ENCODE measurements at places on chromosomes 6 and 20.

- no peak for DNase-seq
Observed at GRCh38 chr20:41432746-41433145, 66.1 kb upstream of the EMILIN3 start.

GRCh38 chr6:163023700-163024099, 295.9 kb downstream of the PACRG start:
- no peak for DNase-seq

DNA sequence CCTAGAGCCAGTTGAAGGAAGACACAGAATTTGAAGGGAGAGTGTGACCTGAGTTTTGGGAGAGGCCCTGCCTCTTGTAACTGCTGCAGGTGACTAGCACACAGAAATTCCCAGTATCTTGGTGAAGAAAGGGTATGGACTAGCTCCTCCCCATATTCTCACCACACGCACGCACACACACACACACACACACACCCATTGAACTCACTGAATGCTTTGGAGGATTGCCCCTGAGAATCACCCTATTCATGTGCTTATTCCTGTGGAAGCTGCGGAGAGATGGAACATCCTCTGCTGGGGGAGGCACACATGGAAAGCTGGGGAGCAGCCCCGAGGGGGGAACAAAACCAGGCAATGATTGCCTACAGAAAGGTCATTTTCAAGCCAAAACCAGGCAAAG, 6.2 kb upstream of the LMBRD1 start:
- no peak for DNase-seq

DNA sequence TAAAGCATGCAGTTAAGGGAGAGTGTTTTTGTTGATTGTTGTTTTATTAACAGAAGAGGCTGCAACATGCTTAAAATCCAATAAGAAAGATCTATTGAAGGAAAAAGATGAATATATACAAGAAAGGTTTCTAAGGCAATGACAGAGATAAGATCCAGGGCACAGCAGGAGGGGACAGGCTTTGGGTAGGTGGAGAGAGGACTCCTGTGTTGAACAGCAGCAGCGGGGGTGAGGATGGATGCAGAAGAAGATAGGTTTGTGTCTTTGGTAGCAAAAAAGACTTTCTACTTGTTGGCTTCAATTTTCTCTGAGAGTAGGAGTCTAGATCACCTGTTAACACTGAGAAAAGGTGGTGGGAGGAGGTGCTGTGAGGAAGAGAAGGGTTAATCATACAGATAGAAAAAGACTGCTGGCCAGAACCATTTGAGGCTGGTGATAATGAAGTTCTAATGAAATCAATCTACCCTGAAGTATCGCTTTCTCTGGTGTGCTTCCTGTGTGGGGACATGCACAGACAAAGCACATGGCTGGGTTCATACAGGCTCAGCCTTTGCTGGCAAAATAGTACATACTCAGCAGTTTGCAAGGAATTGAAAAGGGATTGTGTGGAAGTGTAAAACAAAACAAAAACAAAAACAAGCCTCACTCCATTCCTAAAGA, 17.2 kb upstream of the DST start:
- peak; percentile 6 for DNase-seq

GRCh38 chr6:10882657-10883171, 873 bp upstream of the GCM2 start:
- no peak for DNase-seq

GRCh38 chr6:18347021-18347577, 40.1 kb upstream of the RNF144B start:
- DNase-seq = no peak

- no peak for DNase-seq
Observed at GRCh38 chr20:4457566-4458543, 263.9 kb upstream of the PRND start.

DNA sequence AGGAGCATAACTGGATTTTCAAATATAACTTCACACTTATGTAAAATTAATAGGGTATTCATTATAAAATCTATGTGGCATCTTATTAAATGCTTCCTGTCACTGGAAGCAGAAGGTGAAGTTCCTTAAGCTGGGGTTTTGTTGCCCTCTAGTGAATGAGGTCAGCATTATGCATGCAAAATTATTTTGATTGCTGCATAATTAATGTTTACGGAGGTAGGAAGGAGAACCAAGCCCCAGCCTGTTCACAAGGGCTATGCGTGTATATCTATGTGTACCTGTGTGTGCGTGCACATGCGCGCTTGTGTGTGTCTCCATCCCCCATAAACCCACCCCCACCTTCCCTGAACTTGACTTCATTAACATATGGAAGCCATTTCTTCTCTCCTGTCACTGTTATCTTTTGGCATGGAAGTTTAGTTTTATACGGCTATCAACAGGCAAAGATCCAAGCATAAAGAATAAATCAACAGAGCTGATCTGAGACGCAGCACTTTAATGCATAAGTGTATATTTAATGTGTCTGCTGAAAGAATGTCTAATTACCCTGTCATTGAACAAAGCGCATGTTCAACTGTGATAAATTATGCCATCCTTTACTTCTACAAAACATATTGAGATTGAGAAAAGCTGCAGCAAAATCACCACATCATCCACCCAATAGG, 90.2 kb upstream of the CDH4 start:
- DNase-seq = no peak

DNA sequence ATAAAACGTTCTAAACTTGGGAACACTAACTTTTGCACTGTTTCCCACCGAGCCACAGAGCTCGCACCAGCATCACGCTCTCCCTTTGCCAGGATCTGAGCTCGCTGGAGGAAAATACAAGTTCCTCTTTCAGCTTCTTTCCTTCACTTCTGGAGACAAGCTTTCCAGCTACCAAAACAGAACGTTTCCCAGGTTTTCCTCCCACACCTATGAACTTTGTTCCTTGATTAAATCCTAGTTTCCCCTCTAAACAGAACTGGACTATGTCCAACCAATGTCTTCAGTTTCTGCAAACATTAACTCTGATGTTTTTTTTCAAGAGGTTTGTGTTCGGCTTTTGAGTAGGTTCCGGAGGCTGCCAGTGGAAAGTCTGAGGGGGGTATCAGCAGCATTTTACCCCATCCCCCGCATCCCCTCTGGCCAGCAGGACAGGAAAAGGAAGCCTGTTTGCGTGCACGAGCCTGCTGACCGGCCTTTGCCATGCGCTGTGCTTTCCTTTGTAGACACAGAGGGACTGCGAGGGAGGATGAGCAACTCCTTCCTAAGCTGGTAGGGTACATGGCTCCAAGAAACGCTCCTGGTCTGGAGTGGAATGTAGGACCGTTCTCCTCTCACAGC, 135.5 kb downstream of the LY86 start:
- peak; percentile 32 for DNase-seq

- DNase-seq = peak; percentile 17
Observed at GRCh38 chr20:63737945-63738686, 1.5 kb upstream of the SLC2A4RG start.

DNA sequence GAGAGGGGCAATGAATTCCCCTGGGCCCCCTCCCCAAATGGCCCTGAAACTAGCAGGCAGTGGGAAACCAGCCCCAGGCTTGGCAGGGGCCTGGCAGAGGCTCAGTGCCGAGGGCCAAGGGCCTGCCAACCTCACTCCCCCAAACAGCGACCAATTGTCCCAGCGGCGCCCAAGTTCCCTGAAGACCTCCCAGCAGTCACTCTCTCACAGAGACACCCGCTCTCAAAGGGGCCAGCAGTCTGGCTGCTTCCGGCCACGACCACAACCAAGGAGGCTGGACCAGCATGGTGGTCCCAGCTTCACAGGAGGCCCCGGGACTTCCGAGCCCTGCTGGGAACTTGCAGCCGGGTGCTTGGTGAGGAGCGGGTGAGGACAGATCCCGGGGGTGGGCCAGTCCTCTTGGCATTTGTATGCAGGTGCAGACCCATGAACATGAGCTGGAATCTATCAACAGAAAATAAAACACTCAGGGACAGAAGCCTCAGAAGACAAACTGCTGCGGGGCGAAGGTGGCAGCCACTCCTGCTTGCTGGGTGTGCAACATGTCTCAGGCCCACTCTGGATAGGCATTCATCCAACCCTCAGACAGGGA, 17.5 kb upstream of the SIRPA start:
- no peak for DNase-seq

- DNase-seq = no peak
Observed at GRCh38 chr20:21516180-21516567, 2.3 kb upstream of the NKX2-2 start.

DNA sequence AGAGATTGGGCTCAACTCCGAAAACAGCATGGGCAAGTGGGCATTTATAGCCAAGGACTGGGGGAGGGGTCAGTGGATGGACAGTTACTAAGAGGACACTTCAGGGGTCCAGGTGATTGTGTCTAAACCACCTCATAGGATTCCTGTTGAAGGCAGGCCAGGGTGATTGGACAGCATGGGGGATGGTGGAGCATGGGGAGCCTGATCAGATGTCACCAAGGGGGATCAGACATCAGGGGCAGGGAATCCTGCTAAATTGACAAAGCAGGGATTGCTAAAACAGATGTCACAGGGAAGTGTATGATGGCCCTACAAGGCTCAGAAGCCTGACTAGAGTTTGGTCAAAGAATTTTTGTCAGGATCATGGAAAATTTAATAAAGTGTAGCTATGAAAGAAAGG, 2.4 kb upstream of the PYGB start:
- no peak for DNase-seq

GRCh38 chr6:167779129-167779992, 47.4 kb upstream of the AFDN start:
- no peak for DNase-seq

GRCh38 chr20:62721511-62722370, 13.1 kb downstream of the NTSR1 start:
- DNase-seq = no peak

DNA sequence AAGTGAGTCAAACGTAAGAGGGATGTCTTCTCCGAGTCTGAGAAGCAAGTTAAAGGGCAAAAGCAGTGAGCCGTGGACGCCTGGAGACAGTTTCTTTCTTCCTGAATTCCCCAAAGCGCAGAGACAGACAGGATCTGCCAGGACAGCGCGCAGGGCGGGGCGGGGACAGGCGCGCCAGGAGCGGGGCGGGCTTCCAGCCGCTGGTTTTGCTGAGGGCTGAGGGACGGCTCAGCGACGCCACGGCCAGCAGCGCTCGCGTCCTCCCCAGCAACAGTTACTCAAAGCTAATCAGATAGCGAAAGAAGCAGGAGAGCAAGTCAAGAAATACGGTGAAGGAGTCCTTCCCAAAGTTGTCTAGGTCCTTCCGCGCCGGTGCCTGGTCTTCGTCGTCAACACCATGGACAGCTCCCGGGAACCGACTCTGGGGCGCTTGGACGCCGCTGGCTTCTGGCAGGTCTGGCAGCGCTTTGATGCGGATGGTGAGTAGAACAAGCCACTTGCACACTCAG, at the start of gene SCGN:
TSS of gene SCGN (plus strand) at position 209 of the 509 bp plus-strand sequence. CDS start at position 398, 189 bp downstream.
- DNase-seq = peak; percentile 53

- DNase-seq = peak; percentile 23
Observed at GRCh38 chr6:111551521-111552231, 54.0 kb downstream of the TRAF3IP2 start.

- no peak for DNase-seq
Observed at GRCh38 chr6:166561771-166562359, 24.6 kb downstream of the RAMACL start.

DNA sequence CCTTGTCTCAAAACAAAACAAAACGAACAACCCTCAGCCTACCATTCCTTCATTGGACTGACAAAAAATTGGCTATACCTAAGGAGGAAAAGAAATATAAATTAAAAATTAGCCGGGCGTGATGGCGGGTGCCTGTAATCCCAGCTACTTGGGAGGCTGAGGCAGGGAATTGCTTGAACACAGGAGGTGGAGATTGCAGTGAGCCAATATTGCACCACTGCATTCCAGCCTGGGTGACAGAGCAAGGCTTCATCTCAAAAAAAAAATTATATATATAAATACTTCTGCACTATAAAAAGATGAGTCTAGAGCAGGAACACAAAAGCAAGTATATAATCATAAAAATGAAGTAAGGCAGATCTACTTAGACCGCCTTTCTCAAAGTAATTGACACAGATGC, 109.8 kb downstream of the CRYBG1 start:
- no peak for DNase-seq

GRCh38 chr20:4830259-4830658, 108.5 kb downstream of the PRND start:
- DNase-seq = no peak

- no peak for DNase-seq
Observed at GRCh38 chr6:133977983-133978895, 25.2 kb downstream of the TBPL1 start.

- DNase-seq = no peak
Observed at GRCh38 chr6:90062667-90063066, 168.4 kb downstream of the GJA10 start.

DNA sequence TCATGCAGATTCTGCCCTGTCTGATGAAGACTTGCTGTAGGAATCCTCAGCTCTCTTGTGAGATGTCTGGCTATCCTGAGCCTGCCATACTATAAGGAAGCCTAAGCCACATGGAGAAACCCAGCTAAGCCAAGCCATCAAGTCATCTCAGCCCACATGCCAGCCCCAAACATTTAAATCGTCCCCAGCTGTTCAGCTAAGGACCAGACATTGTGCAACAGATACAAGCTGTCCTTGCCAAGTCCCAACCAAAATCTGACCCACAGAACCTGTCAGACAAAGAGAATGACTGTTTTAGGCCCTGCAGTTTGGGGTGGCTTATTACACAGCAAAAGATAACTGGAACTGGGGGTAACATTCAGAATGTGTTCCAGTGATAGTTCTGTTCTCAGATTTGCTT, 36.8 kb upstream of the FOXC1 start:
- no peak for DNase-seq

GRCh38 chr6:45702849-45703739, 312.6 kb downstream of the CLIC5 start:
- DNase-seq = no peak

DNA sequence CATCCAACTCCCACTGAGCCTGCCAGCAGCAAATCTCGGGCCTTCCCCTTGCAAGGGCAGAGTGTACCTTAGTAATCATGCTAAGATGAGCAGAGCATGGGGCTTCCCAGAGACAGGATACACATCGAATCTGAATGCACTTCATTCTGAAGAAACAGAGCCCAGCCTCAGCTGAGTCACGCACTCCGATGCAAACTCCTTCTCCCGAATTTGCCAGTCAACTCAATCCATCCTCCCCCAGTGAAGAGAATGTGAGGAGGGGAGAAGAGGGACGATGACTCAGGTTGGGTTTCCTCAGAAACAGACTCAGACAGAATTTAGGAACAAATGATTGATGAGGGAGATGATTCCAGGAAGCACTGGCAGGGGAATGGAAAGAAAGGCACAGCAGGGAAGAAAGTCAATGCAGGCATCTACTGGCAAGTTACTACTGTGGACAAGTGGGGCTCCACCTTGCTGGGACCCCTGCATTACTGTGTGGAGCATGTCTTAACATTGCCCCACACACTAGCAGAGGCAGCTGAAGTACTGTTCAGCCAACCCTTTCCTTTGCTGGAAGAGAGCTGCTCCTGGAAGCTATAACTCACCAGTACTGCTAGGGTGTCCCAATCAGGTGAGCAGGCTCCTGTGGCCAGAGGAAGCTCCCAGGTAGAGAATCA, 251.6 kb downstream of the ADGB start:
- DNase-seq = no peak

- no peak for DNase-seq
Observed at GRCh38 chr20:16844406-16844805, 96.2 kb downstream of the OTOR start.

- no peak for DNase-seq
Observed at GRCh38 chr6:150172929-150173328, 30.1 kb downstream of the PPP1R14C start.

GRCh38 chr6:149129371-149130077, 188.0 kb upstream of the TAB2 start:
- DNase-seq = no peak
